ENCODE measurements at places on chromosomes 2 and 18. TPM values are rescaled to one million over a fixed set of nuclear protein-coding genes. Genes with fewer than 3 reads are reported as not detected.

The FMNL2 gene
- total RNA-seq, result 35.4 TPM

The ZAP70 gene
- total RNA-seq, result 16.7 TPM

DNA sequence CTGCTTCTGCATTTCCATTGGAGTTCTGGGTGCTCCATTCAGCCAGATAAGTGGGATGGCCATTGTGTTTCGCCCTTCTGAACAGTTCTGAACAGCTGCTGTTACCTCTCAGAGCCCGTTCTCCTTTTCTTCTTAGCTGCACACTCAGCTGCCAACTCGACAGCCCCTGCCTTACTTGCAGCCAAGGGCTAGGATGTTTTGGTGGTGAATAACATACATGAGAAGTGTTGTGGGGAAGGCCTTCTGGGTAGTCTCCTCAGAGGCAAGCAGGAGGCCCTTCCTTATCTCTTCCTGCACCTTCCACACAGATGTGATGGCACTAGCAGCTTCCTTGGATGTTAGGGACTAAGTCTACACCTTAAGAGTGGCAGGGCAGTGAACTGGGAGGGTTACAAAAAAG lies 138.4 kb upstream of the NOSTRIN start:
- no peaks in the 10 kb centered on the region for H3K36me3 ChIP-seq
- H3K27me3 ChIP-seq, result no peaks in the 10 kb centered on the region
- DNase-seq, result no peak
- no peak overlapping the region for H3K4me3 ChIP-seq
- H3K27ac ChIP-seq, result no peak overlapping the region

The DLX2 gene
- total RNA-seq, result not detected

The FAHD2A gene
- total RNA-seq, result 42.0 TPM
